ENCODE measurements at places on chromosomes 12 and 14. TPM values are rescaled to one million over a fixed set of nuclear protein-coding genes. Genes with fewer than 3 reads are reported as not detected.
A peak's percentile ranks its signal among the peaks of the same experiment; 100 is the strongest.

FAM181A gene
- total RNA-seq: not detected

- H3K36me3 ChIP-seq: no peaks in the 10 kb centered on the region
- DNase-seq: peak; percentile 5
Observed at GRCh38 chr12:104567832-104568486, 111.2 kb downstream of the CHST11 start.

NTS gene
- total RNA-seq: not detected

BHLHE41 gene
- total RNA-seq: not detected

- H3K27me3 ChIP-seq: no peaks in the 10 kb centered on the region
- peaks cover 47% of the 10 kb centered on the region for H3K4me1 ChIP-seq
- H3K4me3 ChIP-seq: peak overlapping the region; percentile 36
- no peak for DNase-seq
- H3K36me3 ChIP-seq: no peaks in the 10 kb centered on the region
Observed at GRCh38 chr12:124545508-124546418, 21.6 kb downstream of the NCOR2 start.

SMCO3 gene
- not detected for total RNA-seq

All from CD8-positive, alpha-beta memory T cell (primary cell).